ENCODE measurements at places on chromosomes 4 and X.

DNA sequence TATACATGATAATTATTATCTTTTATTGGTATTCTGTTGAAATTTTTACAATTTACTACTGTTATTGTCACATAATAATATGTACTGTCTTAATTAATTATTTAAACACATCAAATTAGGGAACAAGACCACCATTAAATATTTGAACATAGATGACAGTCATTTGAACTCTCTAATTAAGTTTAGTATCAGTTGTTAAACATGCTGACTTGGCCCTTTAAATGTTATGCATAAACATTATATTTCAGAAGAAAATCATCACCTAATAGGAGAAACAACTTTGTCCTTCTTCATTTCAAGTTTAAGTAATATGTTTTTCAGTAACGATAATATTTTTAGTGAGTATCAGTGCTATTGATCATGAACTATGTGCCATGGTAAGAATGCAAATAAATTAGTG lies 623.5 kb upstream of the GNPDA2 start:
- no peak for DNase-seq

GRCh38 chr4:171851295-171851694 lies 38.1 kb downstream of the GALNTL6 start:
- no peak for DNase-seq

- no peak for DNase-seq
These were observed 15.3 kb upstream of the PUDP start for GRCh38 chrX:7163146-7163677.

DNA sequence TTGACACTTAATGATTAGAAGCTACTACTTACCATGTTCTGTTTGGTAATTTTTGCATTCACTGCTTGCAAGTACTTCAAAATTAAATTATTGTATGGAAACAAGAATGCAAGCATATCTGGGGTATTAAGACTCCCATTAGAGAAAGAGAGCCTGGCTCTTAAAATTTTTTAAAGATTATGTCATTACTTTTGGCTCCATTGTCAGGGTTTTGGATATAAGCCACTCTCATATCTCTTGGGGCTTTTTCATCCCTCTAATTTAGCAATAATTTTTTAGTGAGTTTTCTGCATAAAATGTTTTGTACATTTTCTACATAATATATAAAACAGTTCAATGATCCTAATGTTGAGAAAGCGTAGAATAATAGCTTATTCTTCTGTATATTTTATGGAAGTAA lies 49.4 kb downstream of the SLC9A6 start:
- no peak for DNase-seq

GRCh38 chr4:46820154-46820553 lies 88.9 kb downstream of the COX7B2 start:
- no peak for DNase-seq

GRCh38 chr4:1463088-1463926 lies 57.1 kb upstream of the NKX1-1 start:
- peak; percentile 77 for DNase-seq

DNA sequence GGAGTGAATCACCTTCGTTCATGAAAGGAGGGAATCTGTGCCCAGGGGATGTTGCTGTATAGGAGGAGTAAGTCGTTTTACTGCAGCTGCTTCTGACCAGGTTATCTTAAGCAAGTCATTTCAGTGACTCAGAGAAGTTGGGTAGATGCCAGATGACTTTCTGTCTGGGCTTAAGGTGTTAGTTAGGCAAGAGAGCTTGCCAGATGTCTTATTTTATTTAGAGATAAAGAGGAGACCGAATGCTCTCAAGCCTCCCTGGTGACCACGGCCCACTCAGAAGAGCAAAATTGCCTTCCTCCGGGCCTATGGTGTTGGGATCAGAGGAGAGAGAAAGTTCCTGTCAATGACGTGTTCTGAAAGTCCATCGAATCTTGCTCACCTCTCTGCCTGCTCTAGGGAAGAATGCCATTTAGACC lies 16.3 kb upstream of the ZNF827 start:
- peak; percentile 18 for DNase-seq

DNA sequence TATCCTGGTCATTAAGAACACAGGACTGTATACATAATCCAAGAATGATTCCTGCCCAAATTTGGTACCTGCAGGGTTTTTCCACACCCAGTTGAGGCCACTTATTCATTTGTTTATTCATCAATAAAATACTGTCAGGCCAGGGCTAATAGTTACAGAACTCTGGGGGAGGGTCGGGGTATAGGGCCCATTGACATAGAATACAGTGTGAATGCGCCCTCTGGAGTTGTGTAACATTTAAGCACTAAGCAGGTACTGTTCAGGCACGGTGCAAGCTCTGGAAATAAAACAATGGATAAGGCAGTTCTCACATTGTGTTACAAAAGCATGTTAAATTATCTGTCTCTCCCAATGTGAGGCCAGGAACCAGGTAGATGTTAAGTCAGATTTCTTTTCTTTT lies 30.8 kb upstream of the LRBA start:
- DNase-seq = no peak

GRCh38 chr4:38106311-38106710 lies 146.1 kb downstream of the PTTG2 start:
- DNase-seq = no peak

- DNase-seq = no peak
These were observed 220.3 kb upstream of the SFRP2 start for GRCh38 chr4:154009191-154009590.

DNA sequence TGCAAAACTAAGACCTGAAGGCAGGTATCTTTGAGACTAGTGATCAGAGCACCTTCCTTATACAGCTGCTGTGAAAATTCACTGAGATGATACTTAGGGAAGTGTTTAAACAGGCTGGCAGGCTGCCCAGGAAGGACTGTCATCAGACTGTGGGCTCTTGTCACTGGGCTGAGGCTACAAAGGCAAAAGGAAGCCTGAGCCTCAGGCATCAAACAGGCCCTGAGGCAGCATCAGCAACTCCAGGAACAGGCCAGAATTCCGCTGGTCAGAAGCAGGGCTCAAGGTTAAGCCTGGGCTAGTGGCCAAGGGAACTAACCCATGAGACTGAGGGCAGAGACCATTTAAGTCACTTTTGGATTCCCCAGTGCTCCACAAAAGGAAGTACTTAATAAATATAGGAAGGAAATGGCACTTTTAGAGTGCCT lies 12.8 kb downstream of the PJA1 start:
- DNase-seq = no peak

GRCh38 chr4:158080354-158080753 lies 92.5 kb downstream of the GASK1B start:
- no peak for DNase-seq

DNA sequence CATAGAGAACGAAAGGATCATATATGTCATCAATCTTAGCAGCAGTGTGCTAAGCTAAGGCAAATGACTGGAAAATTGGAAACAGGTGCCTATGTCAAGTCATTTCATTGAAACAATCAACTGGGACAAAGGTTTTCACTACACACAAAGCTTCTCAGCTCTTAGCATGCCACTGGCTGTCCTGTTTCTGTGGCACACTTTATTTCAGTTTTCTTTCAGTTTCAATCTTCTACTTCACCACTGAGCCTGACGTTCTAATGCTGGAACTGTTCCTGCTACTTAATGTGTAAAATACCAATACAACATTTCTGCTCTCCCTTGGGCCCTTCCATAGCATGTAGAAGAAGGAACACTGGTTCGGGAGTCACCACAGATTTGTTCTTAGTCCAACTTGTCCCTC lies 378.3 kb upstream of the FMR1 start:
- DNase-seq = no peak
